ENCODE measurements at places on chromosomes 13 and 19. TPM values are rescaled to one million over a fixed set of nuclear protein-coding genes. Genes with fewer than 3 reads are reported as not detected.

UPK1A gene
- not detected for total RNA-seq

SLC1A5 gene
- 172 TPM for total RNA-seq

TNFSF11 gene
- not detected for total RNA-seq

SELENOV gene
- not detected for total RNA-seq

MTRF1 gene
- total RNA-seq, result 16.9 TPM

TEX101 gene
- total RNA-seq, result not detected

ZNF555 gene
- total RNA-seq, result 5.1 TPM

ACP7 gene
- 0.43 TPM for total RNA-seq

RCBTB2 gene
- total RNA-seq, result 3.1 TPM

Measured in tracheal epithelial cell (primary cell).